ENCODE measurements at places on chromosomes 12 and 14. TPM values are rescaled to one million over a fixed set of nuclear protein-coding genes. Genes with fewer than 3 reads are reported as not detected.

Gene TBC1D30
- 6.6 TPM for total RNA-seq

Gene ZNF10
- 5.3 TPM for total RNA-seq

Gene ERP27
- not detected for total RNA-seq

Gene NELL2
- total RNA-seq: 0.15 TPM

Gene RNASE7
- not detected for total RNA-seq

Gene PLEKHH1
- 12.5 TPM for total RNA-seq

Gene SPX
- total RNA-seq: 310 TPM

Gene SLC5A8
- not detected for total RNA-seq

- no peak for DNase-seq
Observed at GRCh38 chr12:94623161-94623920, 27.0 kb downstream of the TMCC3 start.

GRCh38 chr14:100790502-100791347 lies 35.2 kb upstream of the MEG3 start:
- no peak for DNase-seq

DNA sequence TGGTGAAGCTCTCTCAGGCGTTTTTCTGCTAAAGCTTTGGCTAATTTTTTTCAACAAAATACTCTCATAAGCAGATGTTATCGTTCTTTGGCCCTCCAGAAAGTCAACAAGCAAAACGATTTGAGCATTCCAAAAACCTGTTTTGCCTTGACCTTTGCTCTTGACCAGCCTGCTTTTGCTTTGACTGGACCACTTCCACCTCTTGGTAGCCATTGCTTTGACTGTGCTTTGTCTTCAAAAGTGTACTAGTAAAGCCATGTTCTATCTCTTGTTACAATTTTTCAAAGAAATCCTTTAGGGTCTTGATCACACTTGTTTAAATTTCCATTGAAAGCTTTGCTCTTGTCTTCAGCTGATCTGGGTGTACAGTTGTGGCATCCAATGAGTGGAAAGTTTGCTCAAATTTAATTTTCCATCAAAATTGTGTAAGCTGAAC lies 10.7 kb upstream of the ARID4A start:
- DNase-seq: no peak

- no peak for DNase-seq
Observed at GRCh38 chr12:9782547-9783382, 22.1 kb upstream of the CD69 start.

GRCh38 chr12:106256524-106256923 lies 8.7 kb upstream of the CKAP4 start:
- no peak for DNase-seq

GRCh38 chr14:52042371-52043289 lies 26.2 kb downstream of the NID2 start:
- DNase-seq: no peak

GRCh38 chr12:42865282-42865681 lies 275.7 kb upstream of the PRICKLE1 start:
- DNase-seq: no peak

- no peak for DNase-seq
Observed at GRCh38 chr12:2306735-2307134, 253.9 kb downstream of the CACNA1C start.

GRCh38 chr12:132275110-132275531 lies 54.3 kb downstream of the GALNT9 start:
- peak; percentile 66 for DNase-seq

DNA sequence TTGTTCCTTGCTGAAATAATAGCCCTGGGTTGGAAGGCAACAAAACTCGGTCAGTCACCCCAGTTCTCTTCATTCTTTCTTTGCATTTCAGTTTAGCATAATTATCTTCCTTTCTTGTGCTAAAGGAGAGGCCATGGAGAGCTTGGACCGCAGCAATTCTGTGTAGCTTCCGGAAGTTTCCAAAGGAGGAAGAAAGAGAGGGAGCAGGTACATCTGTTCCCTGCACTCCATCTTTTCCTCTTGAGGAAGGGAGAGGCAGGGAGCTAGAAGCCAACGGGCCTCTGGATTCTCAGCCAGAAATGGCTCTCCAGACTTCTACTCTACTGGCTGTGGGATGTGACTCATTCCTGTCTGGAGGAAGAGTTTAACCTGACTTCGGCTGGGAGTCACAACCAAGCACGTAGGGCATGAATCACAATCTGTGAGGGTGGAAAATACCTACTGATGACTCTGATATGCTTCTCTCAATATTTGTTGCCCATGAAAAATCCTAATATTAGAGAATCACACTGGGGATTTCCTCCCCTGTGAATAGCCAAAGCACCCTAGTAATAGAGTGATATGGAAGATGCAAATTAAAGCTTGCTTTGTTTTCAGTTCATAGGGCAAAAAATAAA lies 17.0 kb downstream of the ANO6 start:
- DNase-seq: peak; percentile 75

- DNase-seq: no peak
Observed at GRCh38 chr12:65517656-65518210, 239.2 kb downstream of the MSRB3 start.

DNA sequence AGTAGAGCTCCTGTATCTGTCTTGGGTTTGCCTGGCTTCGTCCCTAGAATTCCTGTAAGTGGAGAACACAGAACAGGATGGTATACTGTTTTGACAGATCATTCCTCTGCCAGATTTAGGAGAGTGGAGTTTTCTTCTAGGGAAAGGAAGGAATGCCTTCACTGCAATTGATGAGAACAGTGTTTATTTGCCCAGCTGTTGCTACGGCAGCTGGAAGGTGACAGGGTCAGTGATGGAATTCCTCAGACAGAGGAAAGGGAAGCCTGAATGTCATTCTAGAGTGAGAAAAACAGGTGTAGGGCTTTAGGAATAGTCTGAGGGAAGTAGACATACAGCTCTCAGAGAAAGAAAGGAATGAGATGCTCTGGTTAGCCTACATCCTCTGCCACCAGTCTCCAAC lies 11.7 kb downstream of the CSRNP2 start:
- no peak for DNase-seq

- DNase-seq: no peak
Observed at GRCh38 chr14:76006253-76006652, 20.7 kb downstream of the IFT43 start.

- no peak for DNase-seq
Observed at GRCh38 chr12:109962398-109962797, 33.8 kb downstream of the GIT2 start.

GRCh38 chr12:115840159-115840558 lies 437.3 kb downstream of the MED13L start:
- DNase-seq: no peak

GRCh38 chr12:517538-517937 lies 57.8 kb downstream of the B4GALNT3 start:
- no peak for DNase-seq

DNA sequence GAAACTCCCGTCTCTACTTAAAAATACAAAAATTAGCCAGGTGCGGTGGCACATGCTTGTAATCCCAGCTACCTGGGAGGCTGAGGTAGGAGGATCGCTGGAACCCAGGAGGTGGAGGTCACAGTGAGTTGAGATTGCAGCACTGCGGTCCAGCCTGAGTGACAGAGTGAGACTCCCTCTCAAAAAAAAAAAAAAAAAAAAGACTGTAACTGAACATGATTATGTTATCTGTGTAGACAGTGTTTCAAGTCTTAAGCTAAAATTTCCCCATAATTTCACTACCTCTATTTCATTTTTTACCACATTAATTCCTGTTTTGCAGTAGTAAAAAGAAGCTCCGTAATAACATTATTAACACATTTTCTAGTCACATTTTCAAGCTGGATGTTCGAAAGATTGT lies 5.4 kb downstream of the PLBD1 start:
- DNase-seq: no peak

Measured in NCI-H460 (cell line).